ENCODE measurements at places on chromosomes 1 and 21. TPM values are rescaled to one million over a fixed set of nuclear protein-coding genes. Genes with fewer than 3 reads are reported as not detected.

DNA sequence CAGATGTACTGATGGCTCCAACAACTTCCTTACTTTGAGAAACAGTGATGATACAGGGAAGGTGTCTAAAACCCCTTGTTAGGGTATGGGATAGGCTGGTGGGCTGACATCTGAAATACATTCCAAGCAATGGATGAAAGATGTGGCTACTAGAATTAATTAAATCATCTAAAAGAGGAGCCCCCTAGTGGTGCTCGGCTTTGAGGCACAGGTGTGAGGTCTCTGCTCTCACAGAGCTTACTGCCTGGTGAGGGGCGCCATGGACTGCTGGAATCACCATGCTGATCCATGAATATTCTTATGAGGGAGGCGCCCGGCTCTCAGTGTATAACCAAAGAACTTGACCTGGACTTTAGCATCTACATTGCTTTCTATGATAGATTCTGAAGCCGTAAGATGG lies 48.5 kb downstream of the GNG4 start:
- H3K36me3 ChIP-seq, result no peaks in the 10 kb centered on the region
- H3K4me3 ChIP-seq, result no peak overlapping the region
- no peaks in the 10 kb centered on the region for H3K27me3 ChIP-seq
- no peak overlapping the region for H3K27ac ChIP-seq
- no peaks in the 10 kb centered on the region for H3K4me1 ChIP-seq

- H3K27me3 ChIP-seq, result no peaks in the 10 kb centered on the region
- H3K4me3 ChIP-seq, result no peak overlapping the region
- no peaks in the 10 kb centered on the region for H3K4me1 ChIP-seq
- no peak for DNase-seq
Measured at GRCh38 chr1:110021285-110021684, 13.1 kb upstream of the STRIP1 start.

- H3K27ac ChIP-seq, result no peak overlapping the region
- H3K36me3 ChIP-seq, result no peaks in the 10 kb centered on the region
- H3K4me1 ChIP-seq, result no peaks in the 10 kb centered on the region
- H3K4me3 ChIP-seq, result no peak overlapping the region
- no peak for DNase-seq
Measured at GRCh38 chr1:226658546-226659125, 80.4 kb downstream of the ITPKB start.

- H3K4me1 ChIP-seq, result peaks cover 10% of the 10 kb centered on the region
- H3K36me3 ChIP-seq, result no peaks in the 10 kb centered on the region
- no peak overlapping the region for H3K27ac ChIP-seq
- no peak overlapping the region for H3K4me3 ChIP-seq
- no peak for DNase-seq
Measured at GRCh38 chr1:89881415-89882058, 60.7 kb downstream of the LRRC8D start.

DNA sequence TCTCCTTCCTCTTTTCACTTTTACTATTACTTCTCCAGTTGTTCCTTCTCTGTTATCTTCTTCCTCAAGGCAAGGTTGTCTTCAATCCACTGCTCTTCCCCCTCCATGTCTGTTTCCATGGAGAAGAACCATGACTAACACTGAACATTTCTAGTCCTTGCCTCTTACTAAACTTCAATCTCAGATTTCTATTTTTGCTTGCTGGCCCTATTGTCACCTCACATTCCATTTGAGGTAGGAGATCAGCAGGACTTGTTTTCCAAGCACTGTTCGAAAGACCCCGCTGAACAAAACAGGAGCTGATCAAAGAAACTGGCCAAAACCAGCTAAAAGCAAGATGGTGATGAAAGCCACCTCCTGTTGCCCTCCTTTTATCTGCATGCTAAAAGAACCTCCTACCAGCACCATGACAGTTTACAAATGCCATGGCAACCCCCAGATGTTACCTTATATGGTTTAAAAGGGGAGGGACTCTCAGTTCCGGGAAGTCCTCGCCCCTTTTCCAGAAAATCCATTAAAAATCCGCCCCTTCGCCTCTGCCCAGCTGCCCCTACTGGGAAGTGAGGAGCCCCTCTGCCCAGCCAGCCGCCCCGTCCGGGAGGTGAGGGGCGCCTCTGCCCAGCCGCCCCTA lies 22.6 kb downstream of the GON4L start:
- no peak overlapping the region for H3K27ac ChIP-seq
- no peaks in the 10 kb centered on the region for H3K27me3 ChIP-seq
- no peaks in the 10 kb centered on the region for H3K4me1 ChIP-seq
- no peaks in the 10 kb centered on the region for H3K36me3 ChIP-seq

Gene ITSN1
- total RNA-seq, result 44.2 TPM

Gene S100A3
- total RNA-seq, result 1.6 TPM
